ENCODE measurements at places on chromosomes 12 and 14.

- no peak for DNase-seq
Observed at GRCh38 chr12:121189131-121189530, 20.8 kb upstream of the P2RX4 start.

- DNase-seq, result no peak
Observed at GRCh38 chr14:52850451-52850909, 59.1 kb upstream of the GNPNAT1 start.

DNA sequence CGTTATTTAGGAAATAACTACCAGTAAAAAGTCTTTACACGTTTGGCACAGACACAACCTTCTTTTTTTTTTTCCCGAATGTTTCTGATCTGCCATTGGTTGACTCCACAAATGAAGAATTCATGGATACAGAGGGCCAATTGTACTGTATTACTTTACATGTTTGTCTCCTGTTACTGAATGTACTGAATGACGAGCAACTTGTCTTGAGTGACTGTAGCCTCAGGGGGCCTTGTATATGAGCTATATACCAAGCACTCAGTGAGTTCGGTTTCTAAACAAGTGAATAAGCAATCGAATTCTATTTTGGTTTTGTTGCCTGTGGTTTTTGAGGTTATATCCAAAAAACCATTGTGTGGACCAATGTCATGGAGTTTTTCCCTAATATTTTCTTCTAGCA lies 480.0 kb upstream of the SYT1 start:
- no peak for DNase-seq

DNA sequence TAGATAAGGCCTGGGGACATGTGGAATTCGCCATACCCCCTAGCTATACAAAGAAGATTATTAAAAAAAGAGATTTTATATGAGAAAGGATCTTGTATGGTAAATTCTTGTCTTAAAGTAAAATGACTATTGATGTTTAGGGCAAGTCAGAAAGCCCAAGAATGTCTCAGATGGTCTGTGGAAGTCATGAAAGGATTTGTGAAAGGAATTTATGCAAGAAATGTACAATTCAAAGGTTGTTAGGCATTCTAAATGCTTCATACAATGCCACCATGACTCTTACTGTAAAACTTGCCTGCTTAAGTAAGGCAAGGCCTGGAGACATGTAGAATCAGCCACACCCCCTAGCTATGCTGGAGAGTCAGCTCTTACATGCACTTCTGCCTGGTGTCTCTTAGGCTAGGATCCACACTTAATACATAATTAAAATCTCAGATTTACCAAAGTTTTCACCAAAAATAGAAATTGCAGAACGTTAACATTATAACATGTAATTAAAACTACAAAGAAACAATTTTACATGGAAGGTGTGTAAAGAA lies 8.9 kb upstream of the ETNK1 start:
- no peak for DNase-seq

GRCh38 chr14:91329486-91330014 lies 85.0 kb upstream of the GPR68 start:
- DNase-seq, result no peak

DNA sequence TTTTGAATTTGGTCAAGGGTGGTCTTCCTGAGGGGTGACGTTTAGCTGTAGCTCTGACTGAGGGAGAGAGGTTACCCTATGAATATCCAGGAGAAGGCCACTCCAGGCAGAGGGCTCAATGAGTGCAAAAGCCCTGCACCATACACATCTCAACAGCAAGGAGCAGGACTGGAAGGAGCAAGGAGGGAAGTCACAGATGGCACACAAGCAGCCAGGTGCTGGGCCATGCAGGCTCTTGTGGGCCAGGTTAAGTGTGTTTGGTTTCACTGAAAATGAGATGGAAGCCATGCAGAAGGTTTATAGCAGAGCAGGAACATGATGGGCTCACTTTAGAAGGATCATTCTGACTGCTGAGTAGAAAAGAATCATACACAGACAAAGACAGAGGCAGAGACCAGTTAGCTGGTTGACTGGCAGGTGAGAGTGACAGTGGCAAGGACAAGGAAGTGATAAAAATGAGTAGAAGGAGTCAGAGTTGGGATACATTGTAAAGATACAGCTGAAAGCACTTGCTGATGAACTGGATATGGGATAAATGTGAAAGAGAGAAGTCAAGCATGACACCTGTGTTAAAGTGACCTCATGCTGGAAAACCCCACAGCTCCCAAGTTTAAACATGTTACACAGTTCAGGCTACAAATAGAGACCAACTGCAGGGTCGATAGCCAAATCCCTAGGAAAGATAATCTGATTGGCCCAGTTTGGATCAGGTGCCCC lies 81.2 kb downstream of the PRKD1 start:
- no peak for DNase-seq

- DNase-seq, result no peak
Observed at GRCh38 chr12:132243596-132244310, 85.6 kb downstream of the GALNT9 start.

- peak; percentile 37 for DNase-seq
Observed at GRCh38 chr12:50132505-50133135, 20.6 kb downstream of the COX14 start.

GRCh38 chr12:125458552-125459268 lies 393.5 kb downstream of the AACS start:
- DNase-seq, result no peak

DNA sequence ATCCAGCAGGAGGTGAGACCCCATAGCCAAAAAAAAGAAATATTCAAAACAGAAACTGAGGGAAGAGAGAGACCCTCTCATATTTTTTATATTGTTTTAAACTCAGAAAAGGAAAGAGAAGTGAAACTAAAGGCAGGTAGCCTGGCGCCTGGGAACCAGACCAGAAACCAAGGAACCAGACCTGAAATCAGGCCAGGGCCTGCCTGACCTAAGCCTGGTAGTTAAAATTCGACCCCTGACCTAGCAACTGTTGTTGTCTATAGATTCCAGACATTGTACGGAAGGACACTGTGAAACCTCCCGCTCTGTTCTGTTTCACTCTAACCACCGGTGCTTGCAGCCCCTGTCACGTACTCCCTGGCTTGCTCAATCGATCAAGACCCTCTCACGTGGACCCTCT lies 38.5 kb upstream of the CD163 start:
- DNase-seq, result no peak

GRCh38 chr14:37172936-37173614 lies 669 bp upstream of the SLC25A21 start:
- no peak for DNase-seq

DNA sequence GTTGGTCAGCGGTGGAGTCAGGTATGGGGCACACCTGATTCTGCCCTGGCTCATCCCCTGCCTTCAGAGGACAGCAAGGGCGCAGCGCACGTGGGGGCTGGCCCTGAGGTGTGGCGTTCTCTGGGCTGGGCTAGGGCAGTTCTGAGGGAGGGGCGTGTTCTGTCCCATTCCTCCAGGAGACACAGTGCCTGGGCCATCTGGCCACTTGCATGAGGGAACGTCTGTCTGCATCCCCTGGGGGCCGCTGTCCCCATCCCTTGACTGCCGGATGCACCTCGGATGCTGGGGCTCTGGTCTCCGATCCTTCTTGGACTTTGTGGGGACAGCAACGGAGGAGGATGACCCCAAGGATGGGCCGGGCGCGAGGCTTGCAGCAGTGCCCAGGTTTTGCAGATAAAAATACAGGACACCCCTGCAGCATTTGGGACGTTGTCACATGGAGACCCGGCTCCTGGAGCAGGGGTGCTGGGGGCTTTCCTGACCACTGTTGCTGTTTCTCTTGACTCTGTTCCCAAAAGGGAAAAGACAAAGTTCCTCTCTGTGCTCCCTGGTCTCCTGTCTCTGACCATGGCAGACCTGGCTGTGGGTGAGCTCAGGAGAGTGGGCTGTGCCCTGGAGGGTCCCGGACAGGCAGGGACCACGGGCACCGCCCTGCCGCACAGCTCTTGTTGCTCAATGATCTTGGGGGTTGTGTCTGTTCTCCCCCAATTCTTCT lies 6.9 kb downstream of the MTA1 start:
- no peak for DNase-seq

GRCh38 chr12:61916831-61917230 lies 343.4 kb upstream of the USP15 start:
- no peak for DNase-seq

- DNase-seq, result no peak
Observed at GRCh38 chr14:37078131-37078530, 94.3 kb downstream of the SLC25A21 start.

DNA sequence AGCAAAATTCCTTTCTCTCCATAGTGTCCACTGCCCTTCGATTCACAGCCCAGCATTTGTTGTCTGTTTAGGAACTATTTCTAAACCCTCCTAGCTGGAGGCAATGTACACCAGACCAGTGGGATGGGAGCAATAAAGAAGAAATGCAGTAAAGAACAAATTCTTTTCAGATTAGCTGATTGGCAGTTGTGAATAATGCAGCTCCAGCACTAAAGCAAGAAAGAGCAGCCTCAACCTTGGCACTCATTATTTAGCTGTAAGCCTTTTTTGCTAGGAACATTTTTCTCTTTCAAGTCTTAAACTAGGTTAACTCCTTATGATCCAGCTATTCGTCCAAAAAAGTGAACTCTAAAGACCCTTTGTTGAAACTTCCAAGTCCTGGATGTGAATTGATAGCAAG lies 580.5 kb upstream of the STXBP6 start:
- DNase-seq, result no peak

- no peak for DNase-seq
Observed at GRCh38 chr14:97077253-97077653, 280.1 kb downstream of the VRK1 start.

GRCh38 chr12:25253371-25254068 lies 2.8 kb upstream of the KRAS start:
- no peak for DNase-seq

GRCh38 chr14:89303456-89304435 lies 113.3 kb downstream of the FOXN3 start:
- peak; percentile 12 for DNase-seq

GRCh38 chr12:50222275-50222783 lies 55.2 kb upstream of the CERS5 start:
- peak; percentile 27 for DNase-seq

DNA sequence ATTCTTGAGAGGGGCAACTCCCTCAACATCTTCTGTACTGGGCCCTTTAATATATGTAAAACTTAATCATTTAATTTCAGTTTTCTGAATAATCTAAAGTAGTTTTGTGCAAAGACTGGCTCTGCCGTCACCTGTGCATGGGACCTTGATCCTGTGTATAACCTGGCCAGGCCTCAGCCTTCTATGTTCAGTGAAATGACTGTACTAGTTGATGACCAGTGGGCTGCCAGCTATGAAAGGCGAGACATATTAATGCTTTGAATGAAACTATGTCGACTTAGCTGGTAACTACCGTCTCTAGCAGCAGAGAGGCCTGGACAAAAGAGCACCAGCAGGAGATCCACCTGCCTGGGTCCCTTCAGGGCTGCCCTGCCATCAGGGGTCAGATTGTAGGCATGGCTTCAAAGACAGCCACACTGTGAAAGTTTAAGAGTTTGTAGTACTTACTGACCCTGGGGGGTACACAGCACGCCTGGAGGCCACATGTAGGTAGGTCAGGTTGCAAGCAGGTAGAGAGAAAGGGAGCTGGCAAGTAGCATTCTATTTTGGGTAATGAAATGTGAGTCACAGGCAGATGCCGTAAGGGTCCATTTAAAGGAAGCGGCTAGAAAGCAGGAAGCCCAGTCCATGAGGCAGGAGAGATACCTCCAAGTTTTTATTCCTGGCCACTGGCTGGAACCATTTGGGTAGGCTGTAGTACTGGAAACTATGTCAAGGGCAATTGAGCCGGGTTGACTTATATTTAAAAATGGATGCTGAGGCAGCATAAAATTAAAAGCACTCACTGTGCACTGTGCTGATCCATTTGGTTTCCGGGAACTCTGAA lies 77.2 kb downstream of the BHLHE41 start:
- no peak for DNase-seq

GRCh38 chr12:100403446-100403845 lies 46.6 kb downstream of the SLC17A8 start:
- no peak for DNase-seq

- no peak for DNase-seq
Observed at GRCh38 chr14:49860988-49861698, 8.6 kb upstream of the NEMF start.

DNA sequence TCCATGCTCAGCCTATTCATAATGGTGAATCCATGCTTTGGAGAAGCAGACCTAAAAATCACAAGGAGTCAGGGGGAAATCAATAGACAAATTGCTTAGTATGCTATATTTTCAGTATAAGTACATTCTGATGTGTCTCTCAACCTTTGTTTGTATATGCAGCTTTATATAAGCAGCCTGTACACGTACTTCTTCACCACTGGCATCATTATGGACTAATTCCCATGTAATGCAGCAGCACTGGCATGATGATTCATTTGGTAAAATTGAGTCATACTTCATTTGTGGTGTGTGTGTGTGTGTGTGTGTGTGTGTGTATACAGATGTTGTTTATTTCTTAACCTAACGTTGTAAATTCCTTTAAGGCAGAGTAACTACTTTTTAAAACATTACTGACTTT lies 10.9 kb downstream of the DCP1B start:
- peak; percentile 29 for DNase-seq

DNA sequence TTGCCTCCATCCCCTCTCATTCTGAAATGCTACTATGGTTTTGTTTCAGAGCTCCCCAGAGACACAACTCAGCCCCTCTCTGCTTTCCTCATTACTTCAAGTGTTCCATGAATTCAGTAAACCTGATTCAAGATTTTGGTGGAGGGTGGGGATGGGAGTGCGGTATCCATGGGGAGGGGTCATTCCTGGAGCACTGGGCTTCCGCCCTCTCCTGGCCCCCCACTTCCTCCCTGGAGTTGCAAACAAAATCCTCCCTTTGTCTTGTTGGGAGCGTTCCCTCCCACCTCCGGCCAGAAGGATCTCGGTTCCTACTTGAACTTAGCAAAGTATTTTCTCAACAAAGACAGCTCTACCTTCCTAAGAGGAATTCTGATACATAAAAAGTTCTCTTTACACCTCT lies 71.8 kb upstream of the LTA4H start:
- no peak for DNase-seq

DNA sequence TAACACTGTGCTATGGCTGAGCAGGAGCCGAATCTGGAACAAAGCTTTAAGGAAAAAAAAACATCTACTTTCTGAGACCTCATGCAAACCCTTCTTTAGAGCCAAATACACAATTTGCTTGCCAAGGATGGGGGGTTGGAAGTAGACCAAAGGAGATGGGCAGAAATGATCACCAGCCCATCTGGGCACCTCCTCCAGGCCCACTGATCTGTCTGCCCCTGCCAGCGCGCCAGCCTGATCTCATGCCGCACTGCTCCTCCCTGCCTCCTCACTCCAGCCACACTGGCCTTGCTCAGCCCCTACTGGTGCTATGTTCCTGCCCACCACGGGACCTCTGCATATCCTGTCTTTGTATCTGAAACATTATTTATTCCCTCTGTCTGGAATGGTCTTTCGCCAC lies 24.8 kb upstream of the RAB35 start:
- no peak for DNase-seq

DNA sequence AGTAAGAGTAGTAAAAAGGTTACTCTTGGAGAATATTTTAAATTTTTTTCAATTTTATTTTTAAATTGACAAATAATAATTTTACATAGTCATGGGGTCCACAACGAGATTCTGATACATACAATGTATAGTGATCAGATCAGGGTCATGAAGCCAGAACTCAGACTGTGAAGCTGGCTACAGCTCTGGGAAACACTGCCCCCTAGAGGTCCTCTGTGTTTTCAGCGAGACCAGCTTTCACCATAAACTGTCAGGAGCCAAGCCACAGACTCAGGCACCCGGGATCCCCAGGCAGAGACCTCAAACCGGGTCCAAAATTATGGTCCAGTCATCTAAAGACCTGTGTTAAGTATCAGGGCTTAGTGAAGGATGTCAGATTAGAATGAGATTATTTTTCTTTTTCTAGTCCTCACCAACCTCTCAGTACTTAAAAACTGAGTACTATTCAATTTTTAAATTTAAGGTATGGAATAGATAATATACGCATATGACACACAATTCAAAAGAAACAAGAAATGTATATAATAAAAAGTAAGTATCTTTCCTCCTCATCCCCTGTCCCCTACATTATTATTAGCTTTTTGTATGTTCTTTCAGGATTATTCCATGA lies 397.1 kb downstream of the MDGA2 start:
- DNase-seq, result no peak
